ENCODE measurements at places on chromosomes 4 and X.
A peak's percentile ranks its signal among the peaks of the same experiment; 100 is the strongest.

DNA sequence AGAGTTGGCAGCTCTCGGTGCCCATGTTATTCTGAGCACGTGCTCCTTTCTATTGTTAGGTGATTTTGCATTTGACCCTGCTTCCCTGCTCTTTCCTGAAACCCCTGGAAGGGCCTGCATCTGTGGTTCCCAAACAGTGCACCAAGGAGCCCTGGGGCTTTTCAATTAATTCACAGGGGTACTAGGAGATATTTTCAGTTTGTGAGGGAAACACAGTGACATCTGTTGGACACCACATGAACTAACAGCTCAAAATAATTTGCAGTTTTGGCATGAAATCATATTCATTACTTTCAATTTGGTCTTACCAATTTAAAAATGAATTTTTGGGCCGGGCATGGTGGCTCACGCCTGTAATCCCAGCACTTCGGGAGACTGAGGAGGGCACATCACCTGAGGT, 156.6 kb downstream of the GATB start:
- no peak for DNase-seq

GRCh38 chrX:40081679-40082068, 16.1 kb downstream of the BCOR start:
- DNase-seq, result no peak

GRCh38 chr4:119212964-119213606, 572 bp downstream of the USP53 start:
- peak; percentile 39 for DNase-seq

GRCh38 chr4:2649604-2650114, 106.5 kb downstream of the TNIP2 start:
- DNase-seq, result no peak

DNA sequence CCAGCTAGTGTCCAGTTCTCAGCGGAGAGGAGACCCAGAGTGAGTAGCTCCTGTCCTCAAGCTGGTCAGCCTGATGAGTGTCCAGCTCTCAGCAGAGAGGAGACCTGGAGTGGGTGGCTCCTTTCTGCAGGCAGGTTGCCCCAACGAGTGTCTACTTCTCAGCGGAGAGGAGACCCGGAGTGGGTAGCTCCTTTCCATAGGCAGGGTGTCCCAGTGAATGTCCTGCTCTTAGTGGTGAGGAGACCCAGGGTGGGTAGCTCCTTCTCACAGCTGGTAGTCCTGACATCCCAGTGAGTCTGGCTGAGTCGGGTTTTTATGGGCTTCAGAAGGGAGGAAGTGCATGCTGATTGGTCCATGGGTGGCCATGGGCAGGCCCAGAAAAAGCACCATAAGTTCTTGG, 55.7 kb upstream of the NUDT6 start:
- DNase-seq, result no peak

DNA sequence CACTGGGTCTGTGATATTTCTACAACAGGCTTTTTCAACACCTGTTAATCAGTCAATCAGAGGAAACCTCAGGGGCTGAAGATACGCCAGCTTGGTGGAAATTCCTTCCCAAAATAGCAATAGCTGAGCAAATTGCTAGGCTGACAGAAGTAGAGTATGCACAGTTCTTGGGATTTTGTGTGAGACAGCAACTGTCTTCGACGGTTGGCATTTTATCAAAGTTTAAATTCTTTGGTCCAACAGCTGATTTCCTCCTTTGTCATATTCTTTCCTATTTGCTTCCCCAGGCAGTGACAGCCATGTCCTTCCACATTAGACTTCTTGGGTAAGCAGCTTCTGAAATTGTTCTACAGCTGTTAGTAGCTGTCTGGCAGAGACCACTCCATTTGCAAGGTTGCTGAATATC, 8.0 kb upstream of the PALLD start:
- DNase-seq, result no peak

- DNase-seq, result no peak
Measured at GRCh38 chrX:45191820-45192409, 8.8 kb downstream of the DIPK2B start.

DNA sequence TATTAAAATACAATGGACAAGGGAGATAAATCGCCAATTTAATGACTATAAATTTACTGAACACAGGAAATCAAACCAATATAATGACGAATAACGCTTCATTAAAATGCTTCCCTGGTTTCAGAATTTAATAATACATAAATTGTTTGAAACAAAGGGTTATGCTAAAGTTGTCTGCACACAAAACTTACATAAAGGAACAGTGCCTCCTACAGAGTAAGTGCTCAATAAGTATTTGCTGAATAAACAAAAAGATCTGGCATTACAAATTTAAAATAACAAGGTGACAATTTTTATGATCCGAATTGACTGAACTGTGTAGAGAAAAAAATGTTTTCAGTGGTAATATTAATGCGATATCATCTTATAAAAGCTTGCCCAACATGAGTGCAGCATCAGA, 69.6 kb downstream of the NOCT start:
- DNase-seq, result no peak

DNA sequence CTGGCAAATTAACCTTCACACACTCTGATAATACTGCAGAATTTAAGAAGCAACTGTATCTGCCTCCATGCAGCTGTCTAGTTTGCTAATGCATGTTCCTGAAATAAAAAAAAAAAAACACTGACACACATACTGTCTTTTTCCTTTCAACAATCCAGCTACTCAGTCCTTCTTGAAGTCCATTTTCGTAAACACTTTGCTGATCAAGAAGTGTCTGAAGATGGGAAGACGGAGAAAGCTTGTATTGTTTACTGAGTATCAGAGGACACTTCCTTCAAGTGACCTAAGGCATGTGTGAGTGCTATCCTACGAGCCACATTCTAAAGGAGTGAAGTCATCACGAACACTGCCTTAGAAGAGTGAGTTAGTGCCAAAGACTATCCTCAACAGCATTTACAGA, 82.6 kb downstream of the LUZP4 start:
- no peak for DNase-seq

DNA sequence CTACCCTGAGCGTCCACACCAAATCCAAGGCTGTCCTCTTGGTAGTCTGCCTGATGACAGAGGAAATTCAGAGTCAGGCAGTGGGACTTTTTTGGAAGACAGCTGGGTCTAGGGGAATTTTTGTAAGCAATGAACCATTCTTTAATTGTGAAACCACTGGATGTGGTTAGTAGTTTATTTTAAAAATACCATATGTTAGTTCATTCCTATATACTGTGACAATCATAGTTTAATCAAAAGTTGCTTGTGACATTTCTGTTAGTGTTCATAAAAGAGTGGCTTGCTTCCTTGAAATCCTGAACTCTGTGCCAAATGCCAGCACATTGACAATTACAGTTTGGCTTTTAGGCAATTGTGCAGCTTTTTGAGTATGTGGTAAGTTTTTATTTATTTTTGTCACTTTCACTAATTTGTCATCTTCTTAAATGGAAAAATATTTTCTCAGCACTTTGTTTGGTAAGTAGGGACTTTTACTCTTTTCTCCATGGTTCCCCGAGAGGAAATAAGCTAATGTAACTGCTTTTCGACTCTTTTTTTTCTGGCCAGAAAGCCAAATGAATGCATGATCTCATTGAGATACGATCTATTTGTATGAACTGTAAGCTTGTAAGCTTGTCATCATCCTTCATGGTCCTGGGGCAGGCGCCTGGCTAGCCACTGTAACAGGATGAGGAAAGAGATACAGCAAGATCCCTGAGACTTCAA, 72.6 kb upstream of the SLC4A4 start:
- no peak for DNase-seq

DNA sequence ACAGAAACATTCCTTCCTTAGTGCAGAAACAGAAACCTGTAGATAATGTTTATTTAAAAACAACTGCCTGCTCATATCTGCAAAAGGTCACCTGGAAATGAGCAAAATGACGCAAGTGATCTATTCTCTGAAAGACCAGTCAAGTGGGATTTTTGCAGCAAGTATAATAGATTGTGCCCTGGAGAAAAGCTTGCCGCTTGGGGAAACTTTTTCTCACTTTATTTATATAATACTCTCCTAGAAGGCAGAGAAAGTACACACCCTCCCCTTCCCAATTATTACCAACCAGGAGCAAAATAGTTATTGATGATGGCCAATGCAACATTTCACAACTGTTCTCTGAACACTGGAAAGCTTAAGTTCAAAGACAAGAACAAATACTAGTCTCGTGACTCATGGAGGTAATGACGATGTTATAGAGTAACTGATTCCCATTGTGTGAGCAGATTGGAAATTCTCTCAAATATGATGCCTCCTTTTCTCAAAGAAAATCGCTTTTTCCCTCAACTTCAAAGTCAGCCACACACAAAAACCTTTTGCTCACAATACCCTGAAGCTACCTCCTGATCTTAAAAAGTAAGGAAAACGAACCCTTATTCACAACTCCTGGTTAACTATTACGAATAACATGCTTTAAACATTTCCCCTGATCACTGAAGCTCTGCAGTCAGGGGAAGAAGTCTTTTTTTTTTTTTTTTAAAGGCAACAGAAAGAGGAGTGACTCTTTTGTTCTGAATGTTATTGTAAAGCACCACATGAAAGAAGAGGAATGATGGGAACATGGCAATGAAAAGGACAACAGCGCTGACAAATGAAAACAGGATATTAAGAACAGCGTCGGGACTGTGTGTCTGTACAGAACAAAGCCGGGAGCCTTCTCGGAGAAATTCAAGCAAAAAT, 41.0 kb downstream of the MID1 start:
- DNase-seq, result no peak
